ENCODE measurements at places on chromosomes 7 and 10. TPM values are rescaled to one million over a fixed set of nuclear protein-coding genes. Genes with fewer than 3 reads are reported as not detected.

Gene THSD7A
- total RNA-seq = 4.7 TPM

Gene MUC12
- total RNA-seq = not detected

Gene SYT15B
- not detected for total RNA-seq

Gene MAGI2
- total RNA-seq = 4.2 TPM

Gene TMEM270
- not detected for total RNA-seq

Gene AS3MT
- total RNA-seq = 6.8 TPM

Gene NODAL
- total RNA-seq = not detected

Gene RBM20
- 6.3 TPM for total RNA-seq

Gene PDK4
- 13.0 TPM for total RNA-seq

Gene MRC1
- 27.1 TPM for total RNA-seq

Gene LRRD1
- total RNA-seq = 0.52 TPM

Gene HTRA1
- 69.9 TPM for total RNA-seq

Gene PLAC9
- 36.5 TPM for total RNA-seq

Gene MBL2
- not detected for total RNA-seq

Gene LDB3
- 87.7 TPM for total RNA-seq

Gene CPEB3
- 3.1 TPM for total RNA-seq

Gene CEP55
- 4.7 TPM for total RNA-seq

Gene VAX1
- total RNA-seq = not detected

Gene PDZD8
- total RNA-seq = 7.8 TPM

Gene SLC26A5
- not detected for total RNA-seq

Gene SPDYE6
- not detected for total RNA-seq

Gene OR2A42
- total RNA-seq = under 0.01 TPM

Gene HILPDA
- 22.4 TPM for total RNA-seq

Gene SEPTIN14
- not detected for total RNA-seq

Gene ACTL6B
- not detected for total RNA-seq

Gene ODAD2
- 0.52 TPM for total RNA-seq

Gene PRKAR1B
- 19.3 TPM for total RNA-seq

Gene HOXA1
- not detected for total RNA-seq

Gene ERVW-1
- not detected for total RNA-seq

Gene WEE2
- not detected for total RNA-seq

Gene ARHGAP22
- 1.0 TPM for total RNA-seq

Gene FAM171A1
- 11.0 TPM for total RNA-seq

Gene GRM8
- total RNA-seq = not detected

Gene PKD1L1
- 0.52 TPM for total RNA-seq

Gene LRRTM3
- 1.0 TPM for total RNA-seq

Gene STEAP4
- 3.7 TPM for total RNA-seq

Gene AGAP5
- 4.7 TPM for total RNA-seq

Gene HMX2
- total RNA-seq = not detected

Gene HPSE2
- total RNA-seq = under 0.01 TPM

Gene ELFN1
- 1.6 TPM for total RNA-seq

Gene POLD2
- 64.7 TPM for total RNA-seq

Gene CDK14
- total RNA-seq = 25.1 TPM

Gene PRKAR2B
- 11.5 TPM for total RNA-seq

Gene HECW1
- not detected for total RNA-seq

Gene OR9A2
- not detected for total RNA-seq

Gene OR6B1
- total RNA-seq = not detected

Gene GIMAP7
- 4.2 TPM for total RNA-seq

Gene MAP3K8
- total RNA-seq = 16.7 TPM

Gene CFAP43
- total RNA-seq = 2.1 TPM

Gene LRIT1
- not detected for total RNA-seq
